ENCODE measurements at places on chromosomes 13 and 19. TPM values are rescaled to one million over a fixed set of nuclear protein-coding genes. Genes with fewer than 3 reads are reported as not detected.

DNA sequence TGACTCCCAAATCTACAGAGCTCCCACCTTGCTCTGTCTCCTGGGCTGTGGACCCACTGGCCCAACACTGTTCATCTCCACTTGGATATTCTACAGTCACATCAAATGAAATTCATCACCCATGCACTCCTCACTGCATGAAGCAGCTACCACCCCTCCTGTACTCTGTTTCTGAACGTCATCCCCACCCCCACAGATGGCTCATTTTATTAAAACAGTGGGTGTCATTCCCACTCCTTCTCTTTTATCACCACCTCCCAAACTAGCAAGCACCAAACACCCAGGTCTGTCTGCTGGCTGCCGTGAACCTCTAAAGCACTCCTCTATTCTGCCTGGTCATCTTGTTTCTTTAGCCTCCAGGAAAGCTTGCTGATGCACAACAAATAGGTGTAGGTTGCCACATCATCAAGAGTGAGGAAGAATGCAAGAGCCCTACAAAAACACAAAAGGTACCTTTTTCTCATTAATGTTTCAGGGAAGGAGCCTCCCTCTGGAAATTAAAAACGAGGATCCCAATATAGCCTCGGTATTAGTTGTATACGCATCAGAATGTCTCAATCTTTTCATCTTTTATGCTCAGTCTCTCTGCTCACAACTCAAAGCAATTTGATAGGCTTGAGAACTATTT, 91.8 kb downstream of the MIPEP start:
- H3K27me3 ChIP-seq = no peaks in the 10 kb centered on the region
- no peak for DNase-seq
- H3K27ac ChIP-seq = no peak overlapping the region
- peaks cover 3% of the 10 kb centered on the region for H3K4me1 ChIP-seq

- no peak for DNase-seq
- H3K4me1 ChIP-seq = no peaks in the 10 kb centered on the region
- H3K36me3 ChIP-seq = no peaks in the 10 kb centered on the region
- no peak overlapping the region for H3K27ac ChIP-seq
- H3K27me3 ChIP-seq = no peaks in the 10 kb centered on the region
Observed at GRCh38 chr13:83201506-83201905, 680.8 kb downstream of the SLITRK1 start.

The TIMM44 gene
- 80.4 TPM for total RNA-seq

GRCh38 chr13:48533961-48534600, 1.2 kb upstream of the RCBTB2 start:
- H3K4me1 ChIP-seq = peaks cover 11% of the 10 kb centered on the region
- peak overlapping the region; percentile 92 for H3K27ac ChIP-seq
- no peak for DNase-seq

The ZNF20 gene
- total RNA-seq = 9.0 TPM

The TEX29 gene
- total RNA-seq = 0.62 TPM
